Right cardiac atrium (tissue), 5 donors: ENCODE measurements at places on chromosomes 7 and 10.

- DNase-seq = no peak
These were observed 346.6 kb upstream of the BMPER start for GRCh38 chr7:33558549-33559323.

DNA sequence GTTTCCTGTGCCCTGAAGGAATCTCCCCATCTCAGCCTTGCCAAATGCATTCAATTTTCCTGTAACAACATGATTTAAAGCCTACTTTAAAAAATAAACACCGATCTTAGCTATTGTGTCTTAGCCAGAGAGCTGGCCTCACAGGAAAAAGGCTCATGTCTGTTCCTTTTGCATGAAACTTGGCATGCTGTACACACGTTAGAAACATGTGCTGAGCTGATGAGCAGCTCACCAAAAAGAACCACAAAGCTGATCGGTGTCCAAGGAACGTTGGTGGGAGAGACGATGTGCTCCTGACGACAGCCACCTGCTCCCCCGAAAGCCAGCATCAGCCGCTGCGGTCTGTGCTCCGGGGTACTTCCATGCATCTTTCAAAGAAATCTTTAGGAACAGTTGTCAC is 135.9 kb downstream of the ADARB2 start:
- no peak for DNase-seq

DNA sequence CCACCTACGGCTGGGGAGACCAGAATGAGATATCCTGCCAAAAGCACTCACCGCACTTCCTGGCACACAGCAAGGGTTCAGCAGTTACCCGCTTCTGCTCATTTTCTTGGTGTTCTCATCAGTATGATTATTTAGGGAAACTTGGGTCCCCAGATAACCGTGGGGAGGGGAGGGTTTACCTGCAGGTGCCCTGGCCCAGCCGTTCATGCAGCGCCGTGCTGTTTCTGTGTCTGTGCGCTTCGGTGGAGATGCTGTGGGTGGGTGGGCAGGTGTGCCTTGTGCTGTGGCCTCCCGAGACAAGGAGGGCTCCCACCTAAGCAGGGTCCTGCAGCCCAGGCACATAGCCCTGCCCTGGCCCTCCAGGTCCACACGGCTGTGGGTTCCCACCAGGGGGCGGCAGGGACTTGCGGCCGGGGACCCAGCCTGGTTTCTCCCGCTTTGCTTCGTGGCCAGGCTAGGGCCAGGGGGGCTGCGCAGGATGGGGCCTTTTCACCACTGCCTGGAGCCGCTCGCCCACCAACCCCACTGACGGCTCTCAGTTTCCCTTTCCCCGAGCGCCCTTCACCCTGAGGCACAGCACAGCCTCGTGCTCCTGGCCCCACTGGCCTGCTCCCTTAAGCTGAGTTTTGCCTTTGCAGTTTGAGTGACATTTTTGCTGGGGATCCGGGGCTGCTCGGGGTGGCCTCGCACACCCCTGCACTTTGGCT is 78.5 kb downstream of the LHPP start:
- peak; percentile 91 for DNase-seq

DNA sequence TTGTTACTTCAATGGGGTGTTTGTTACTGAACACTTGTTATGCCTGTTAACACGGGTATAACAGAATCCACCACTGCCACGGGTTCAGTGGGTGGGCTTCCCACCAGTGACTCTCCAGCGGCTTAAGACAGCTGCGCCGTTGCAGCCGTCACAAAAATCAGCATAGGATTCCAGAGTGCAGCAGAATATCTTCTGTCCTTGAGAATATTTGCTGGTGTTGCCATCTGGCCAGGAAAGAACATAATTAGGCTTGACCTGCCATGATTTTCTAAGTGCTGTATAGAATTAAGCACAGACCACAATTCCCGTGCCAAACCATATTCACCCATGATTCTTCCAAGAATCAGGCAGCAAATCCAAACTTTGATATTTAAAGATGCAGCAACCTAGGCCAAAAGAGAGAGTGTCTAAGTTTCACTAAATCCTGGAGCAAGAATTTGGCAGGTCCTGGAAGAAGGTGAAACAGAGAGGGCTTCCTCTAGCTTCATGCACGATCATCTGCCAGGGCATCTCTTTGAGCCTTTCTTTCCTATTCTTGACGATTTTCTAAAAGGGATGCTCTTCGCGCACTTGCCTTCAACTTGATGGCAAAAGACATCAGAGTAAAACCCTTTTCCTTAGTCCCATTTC is 95.0 kb downstream of the FRMD4A start:
- no peak for DNase-seq

- no peak for DNase-seq
These were observed 341.2 kb downstream of the CRPPA start for GRCh38 chr7:16080131-16080530.

GRCh38 chr7:14339861-14340260 is 350.4 kb upstream of the ETV1 start:
- no peak for DNase-seq

GRCh38 chr7:121192834-121193233 is 136.0 kb upstream of the WNT16 start:
- DNase-seq = no peak

DNA sequence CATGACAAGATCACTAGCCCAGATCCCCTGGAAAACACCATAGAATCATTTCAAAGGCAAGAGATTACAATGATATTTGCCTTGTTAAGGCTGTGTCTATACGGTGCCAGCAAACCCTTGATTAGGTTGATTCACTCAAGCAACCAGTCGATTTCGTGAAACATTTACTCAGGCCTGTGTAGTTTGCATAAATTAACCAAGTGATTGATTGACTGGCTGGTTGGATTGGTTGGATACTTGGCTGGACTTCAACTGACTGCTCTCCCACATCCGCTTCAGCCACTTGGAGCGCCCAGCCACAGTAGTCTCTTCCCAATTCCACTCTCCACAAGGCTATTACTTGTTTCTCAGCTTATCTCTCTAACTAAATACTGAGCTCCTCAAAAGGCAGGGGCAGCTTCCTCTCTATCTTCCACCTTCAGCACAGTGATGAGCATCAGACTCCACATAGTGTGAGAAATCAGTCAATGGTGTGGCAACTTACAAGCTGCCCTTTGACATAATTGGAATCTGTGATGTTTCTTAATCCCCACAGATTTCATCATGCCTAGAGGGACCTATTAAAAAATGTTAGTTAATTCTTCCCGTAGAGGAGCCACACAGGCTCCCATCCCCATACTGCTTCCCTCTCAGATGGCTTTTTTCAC is 217.4 kb downstream of the GRM8 start:
- no peak for DNase-seq

- peak; percentile 85 for DNase-seq
These were observed 311.4 kb upstream of the AKR1E2 start for GRCh38 chr10:4514445-4515108.
